ENCODE measurements at places on chromosomes 7 and 10.
A peak's percentile ranks its signal among the peaks of the same experiment; 100 is the strongest.

DNA sequence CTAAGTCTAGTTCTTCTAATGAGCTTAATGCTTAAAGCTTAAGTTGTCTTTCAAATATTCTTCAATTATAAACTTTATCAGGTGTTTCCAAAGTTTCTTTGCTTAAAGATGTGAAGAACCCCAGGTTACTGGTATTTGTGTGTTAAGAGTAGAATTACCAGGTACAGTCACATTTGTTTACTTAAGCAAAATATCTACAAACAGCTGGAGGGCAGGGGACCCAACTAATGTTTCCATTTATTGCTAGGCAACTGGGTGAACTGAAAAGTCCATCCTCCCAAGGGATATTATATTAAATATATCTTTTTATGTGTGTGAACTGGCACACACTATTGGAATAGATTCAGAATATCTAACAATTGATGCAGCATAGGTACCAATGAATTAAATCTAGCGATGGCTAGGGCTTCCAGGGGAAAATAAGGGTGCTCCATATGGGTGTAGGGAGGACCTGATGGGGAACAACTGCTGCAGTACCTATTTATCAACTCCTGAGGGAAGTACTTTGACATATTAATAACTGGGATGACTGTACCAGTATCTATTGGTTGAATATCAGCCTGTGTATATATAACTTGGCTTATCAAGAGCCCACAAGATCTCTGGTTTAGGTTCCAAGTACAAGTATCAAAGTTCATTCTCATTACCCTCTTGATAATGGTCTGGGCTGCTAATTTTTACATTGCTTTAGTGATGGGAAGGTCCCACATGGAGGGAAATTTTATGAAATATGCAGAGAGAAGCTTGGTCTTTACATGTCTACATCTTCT lies 10.3 kb upstream of the AGR3 start:
- DNase-seq: no peak

DNA sequence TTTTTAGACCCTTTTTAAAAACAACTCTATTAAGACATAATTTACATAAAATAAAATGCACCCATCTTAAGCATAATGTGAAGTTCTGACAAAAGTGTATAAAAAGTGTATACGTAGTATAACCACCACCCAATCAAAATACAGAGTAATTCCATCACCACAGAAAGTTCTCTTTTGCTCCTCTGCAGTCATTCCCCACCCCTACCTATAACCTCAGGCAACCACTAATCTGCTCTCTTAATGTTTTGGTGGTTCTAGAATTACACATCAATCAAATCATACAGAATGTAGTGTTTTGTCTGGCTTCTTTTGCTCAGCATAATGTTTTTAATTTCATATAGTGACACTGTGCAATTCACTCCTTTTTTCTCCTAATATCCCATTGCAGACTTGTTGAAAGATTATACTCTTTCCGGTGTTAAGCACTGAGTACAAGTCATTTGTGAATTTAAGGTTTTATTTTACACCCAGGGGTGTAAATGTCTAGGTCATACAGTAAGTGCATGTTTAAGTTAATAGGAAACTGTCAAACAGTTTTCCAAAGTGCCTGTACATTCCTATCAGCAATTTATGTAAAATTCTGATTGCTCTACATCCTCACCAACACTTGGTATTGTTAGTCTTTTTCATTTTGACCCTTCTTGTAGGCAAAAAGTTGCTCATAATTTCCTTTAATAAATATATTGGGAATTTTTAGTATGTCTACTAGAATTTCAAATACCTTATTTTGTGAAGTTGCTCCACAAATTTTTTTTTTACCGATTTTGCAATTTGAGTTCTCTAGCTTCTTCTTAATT lies 86.3 kb downstream of the ZFAND4 start:
- DNase-seq: no peak

- DNase-seq: peak; percentile 1
Observed at GRCh38 chr7:3760651-3761050, 459.6 kb downstream of the SDK1 start.

DNA sequence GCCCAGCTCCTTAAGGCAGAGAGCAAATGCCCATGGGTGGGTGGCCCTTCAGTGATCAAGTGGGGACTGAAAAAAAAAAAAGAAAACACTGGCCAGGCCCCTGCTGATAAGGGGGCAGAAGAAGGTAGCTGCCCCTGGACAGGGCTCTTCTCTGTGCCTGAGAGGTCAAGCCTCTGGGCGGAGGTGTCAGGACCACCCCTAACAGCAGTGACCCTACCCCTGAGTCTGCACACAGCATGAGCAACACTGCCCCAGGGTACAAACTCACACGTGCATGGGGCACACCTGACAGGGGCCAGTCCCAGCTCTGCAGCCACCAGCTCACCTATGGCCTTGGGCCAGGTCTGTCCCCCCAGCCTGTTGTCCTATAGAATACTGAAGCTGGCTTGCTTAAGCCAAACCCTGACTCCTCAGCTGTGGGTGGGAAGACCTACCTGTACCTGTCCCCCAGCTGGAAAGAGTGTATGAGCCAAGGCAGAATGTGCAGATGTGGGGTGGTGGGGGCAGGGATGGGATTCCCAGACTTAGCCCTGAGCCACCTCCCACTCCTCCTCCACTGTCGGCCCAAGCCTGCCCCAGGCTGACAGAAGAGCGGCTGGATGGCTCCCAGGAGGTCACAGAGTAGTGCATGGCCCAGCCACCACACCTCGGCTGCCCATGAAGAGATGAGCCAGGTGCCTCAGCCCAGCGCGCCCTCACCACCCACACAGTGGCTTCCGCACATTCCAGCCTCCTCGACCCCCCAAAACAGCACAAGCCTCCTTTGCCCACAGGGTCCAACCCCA lies 23.7 kb downstream of the KCNH2 start:
- no peak for DNase-seq

DNA sequence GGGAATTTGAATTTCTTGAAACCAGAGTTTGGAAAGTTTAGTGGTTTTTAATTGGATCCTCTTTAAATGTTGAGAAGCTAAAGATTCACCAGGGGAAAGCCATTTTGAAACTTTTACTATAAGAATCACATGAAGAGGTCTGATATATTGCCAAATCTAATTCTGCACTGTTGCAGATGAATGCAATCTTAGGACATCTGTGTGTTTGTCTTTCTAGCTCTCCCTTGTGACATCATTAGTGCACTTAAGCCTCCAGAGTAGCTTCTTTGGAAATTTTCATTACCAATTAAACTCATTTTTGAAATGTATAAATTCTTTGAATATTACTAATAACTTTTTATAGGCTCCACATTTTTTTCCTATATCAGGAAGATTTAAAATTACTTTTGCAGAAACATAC lies 160.2 kb downstream of the BICC1 start:
- peak; percentile 53 for DNase-seq

GRCh38 chr10:124717041-124717757 lies 27.0 kb downstream of the FAM53B start:
- DNase-seq: no peak

Data from fibroblast of the aortic adventitia (primary cell).